Astrocyte of the spinal cord (primary cell): ENCODE measurements at places on chromosomes 7 and 10.

- DNase-seq, result no peak
These were observed 62.2 kb downstream of the FAM241B start for GRCh38 chr10:69692267-69692666.

DNA sequence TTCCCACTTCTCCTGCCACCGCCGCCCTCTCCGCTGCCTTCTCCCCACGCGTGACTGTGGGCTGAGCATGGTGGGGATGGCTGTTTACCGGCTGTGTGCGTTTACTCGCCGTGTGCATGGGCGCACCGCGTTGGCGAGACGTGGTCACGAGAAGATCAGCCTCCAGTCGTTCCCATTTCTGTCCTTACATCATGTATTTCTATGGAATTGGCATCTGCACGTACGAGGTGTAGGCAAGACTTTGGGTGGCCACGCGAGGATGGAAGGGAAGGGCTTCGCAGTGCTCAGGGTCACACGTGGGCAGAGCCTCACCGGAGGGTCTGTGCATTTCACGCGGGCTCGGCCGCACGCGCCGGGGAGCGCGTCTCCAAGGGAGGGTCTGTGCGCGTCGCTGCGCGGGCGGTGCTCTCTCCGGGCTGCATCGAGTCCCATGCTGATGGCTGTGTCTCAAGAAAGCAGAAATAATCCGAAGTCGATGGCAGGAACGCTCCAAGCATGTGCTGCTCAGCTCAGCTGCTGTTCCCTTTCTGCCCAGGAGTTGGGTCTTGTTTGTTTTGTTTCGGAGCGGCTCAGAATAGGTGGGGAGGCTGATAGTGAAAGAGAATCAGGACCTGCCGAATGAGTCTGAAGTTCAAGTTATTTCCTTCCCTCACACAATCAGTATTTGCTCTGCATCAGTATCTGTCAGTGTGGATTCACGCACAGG lies 973 bp downstream of the CAMK1D start:
- peak; percentile 49 for DNase-seq

GRCh38 chr10:114658175-114658574 lies at the start of gene ABLIM1:
ABLIM1 (minus strand) TSS chr10:114658275; CDS start chr10:114658200, 75 bp downstream.
- DNase-seq, result no peak

DNA sequence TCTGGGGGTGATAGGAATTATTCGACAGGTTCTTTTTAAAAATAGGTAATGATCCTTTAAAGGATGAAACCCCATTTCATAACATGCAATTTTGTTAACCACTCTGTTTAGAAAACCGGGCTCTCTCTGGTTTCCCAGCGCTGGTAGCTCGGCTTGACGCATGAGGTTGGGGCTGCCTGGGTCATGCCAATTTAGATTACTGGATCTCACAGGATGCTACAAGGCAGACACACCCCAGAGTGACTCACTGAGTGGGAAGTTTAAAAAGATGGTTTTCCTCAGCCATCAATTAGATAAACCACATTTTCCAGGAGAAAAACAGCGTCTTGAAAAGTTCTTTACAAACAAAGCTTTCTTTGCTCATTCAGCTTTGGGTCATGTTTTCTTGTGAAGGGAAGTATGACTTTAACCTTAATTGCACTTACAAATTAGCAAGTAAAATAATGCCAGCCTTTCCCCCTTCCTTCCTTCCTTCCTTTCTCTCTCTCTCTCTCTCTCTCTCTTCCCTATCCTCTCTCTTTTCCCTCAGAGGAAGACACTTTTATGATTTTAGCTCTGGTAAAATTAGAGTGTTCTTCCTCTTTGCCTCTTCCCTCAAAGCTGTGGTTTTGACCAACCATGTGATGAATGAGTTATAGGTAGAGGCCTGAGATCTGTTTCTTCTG lies 99.8 kb downstream of the EPDR1 start:
- DNase-seq, result peak; percentile 67
